Stimulated activated CD4-positive, alpha-beta T cell treated with anti-CD3 and anti-CD28 coated beads, Interleukin-2, amount 100 ng/mL, for 48 hours (primary cell): ENCODE measurements at places on chromosomes 1 and 21.

GRCh38 chr21:28636752-28637691, 355.7 kb downstream of the LTN1 start:
- no peak for DNase-seq

DNA sequence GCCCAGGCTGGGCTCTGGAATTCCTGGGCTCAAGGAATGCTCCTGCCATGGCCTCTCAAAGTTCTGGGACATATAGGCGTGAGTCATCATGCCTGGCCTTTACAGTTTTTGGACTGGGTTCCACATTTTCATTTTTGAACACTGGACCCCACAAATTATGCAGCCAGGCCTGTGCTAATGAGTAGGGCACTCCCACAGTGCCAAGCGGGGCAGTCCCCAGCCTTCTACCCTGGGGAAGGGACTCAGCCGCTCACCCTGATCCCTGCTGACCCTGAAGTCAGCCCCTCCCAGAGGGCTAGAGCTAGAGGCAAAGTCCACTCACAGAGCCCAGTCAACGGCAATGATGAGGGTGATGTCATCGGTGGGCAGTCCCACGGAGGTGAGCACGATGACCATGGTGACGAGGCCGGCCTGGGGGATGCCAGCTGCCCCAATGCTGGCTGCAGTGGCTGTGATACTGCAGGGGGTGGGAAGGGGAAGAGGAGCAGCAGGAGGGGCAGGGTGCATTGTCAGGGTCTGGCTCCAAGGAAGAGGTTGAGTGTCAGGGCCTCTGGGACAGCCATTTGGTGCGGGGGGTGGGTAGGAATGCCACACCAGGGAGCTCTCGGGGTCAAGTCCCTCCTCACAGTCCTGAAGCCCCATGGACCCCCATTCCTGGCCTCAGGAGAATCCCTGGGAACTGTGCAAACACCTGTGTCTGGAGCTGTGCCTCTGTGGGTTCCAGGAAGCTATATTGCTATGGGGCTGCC, 27.6 kb downstream of the PODN start:
- no peak for DNase-seq

DNA sequence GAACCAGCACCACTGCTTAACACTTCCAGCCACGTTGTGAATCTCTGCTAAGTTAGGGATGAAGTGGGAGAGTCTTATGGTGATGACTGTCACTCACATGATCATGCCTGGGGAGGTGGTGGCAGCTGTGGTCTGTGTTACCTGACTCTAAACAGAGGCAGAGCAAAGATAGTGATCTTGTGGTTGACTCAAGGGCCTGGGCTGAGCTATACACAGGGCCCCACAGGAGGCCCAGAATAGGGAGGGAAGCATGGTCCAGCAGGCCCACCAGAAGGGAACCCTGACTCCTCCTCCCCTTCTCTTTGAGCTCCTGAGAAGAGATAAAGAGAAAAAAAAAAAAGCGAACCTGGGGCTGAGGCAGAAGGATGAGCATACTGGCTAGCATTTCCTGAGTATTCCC, 55.0 kb downstream of the PLXNA2 start:
- DNase-seq: no peak

DNA sequence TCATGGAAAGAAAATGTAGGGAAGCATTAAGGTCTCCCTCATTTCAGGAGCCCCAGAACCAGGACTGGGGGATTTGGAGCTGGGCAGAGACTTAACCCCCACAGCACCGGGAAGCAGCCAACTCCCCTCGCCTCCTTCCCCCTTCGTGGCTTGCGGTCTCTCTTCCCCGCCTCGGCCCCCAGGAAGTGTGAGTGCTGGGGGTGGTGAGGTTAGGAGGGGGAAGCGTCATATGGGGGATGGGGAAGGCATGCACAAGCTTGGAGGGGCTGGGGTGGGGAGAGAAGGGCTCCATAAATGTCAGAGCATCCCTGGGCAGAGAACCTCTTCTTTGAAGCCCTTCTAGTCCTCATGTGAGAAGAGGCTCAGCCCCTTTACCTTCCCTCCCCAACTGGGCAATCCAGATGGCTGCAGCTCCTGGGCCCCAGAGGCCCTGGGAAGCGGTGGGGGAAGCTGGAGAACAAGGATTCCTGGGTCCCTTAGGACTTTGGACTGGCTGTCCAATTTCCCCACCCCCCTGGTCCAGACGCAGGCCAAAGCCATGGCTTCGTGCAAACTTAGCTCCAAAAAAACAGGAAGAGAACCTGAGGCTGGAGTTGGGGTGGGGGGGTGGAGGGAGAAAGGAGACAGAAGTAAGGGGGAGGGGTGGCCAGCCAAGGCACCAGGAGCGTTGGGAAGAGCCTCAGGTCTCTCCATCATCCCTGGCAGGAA, 7.8 kb downstream of the ZBTB7B start:
- no peak for DNase-seq

- DNase-seq: peak; percentile 16
These were observed 1.2 kb downstream of the AK5 start for GRCh38 chr1:77282866-77283539.

GRCh38 chr1:111867868-111868440, 112.3 kb downstream of the DDX20 start:
- no peak for DNase-seq

DNA sequence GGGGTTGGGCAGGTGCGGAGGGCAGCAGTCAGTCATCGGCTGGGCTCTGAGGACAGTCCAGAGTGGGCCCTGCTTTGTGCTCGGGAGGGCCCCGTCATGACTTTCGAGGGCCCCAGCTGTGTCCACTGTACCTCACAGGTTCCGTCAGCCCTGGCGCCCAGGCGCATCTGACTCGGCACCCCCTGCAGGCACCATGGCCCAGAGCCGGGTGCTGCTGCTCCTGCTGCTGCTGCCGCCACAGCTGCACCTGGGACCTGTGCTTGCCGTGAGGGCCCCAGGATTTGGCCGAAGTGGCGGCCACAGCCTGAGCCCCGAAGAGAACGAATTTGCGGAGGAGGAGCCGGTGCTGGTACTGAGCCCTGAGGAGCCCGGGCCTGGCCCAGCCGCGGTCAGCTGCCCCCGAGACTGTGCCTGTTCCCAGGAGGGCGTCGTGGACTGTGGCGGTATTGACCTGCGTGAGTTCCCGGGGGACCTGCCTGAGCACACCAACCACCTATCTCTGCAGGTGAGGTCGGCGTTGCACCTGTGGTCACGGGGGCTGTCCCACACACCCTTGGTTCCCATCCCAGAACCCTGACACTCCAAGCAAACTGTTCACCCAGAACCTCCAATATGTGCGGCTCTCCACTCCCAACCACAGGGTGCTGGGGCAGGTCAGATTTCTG, 7.8 kb downstream of the PODN start:
- DNase-seq: no peak

DNA sequence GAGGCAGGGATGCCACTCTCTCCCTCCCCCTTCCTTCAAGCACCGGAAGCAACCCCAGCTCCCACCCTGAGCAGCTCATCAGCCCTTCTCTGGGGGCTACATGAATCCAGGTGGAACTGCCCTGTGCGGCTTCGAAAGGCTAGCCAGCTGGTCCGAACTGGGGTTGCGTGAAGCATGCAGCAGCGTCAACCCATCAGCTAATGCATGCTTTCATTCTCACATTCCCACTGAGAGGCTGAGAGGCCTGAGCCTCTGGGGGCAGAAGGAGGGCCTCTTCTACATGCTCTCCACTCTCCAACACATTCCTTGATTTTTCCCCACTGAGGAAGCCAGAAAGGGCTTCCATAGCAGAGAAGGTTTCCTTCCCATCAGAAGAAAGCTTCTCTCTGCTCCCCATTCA, 5.6 kb downstream of the RXRG start:
- no peak for DNase-seq

DNA sequence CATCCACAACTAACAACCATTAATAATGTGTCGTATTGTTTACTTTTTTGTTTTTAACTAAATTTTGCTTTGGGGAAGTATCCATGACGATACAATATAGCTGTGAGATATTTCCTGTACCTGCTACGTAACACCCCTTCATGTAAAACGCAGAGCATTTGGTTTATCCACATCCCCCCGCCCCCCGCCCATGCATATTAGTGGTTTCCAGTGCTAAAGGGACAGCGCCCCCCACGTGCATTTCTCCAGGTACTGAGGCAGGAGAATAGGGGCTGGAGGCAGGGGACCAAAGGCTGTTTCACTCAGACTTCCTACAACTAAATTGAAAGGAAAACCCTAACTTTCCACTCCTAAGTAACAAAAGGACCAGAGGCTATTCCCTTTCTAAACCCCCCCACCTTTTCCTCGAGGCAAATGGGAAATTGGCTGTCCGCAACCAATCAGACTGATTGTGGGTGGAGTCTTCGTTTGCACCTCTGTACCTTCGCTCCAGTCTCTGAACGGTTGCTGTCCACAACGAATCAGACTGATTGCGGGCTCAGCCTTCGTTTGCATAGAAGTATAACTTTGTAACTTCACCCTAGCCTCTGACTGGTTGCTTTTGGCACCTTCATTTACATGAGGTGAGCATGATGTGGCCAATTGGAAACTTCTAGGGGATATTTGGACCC, 12.2 kb upstream of the RIPK4 start:
- no peak for DNase-seq

DNA sequence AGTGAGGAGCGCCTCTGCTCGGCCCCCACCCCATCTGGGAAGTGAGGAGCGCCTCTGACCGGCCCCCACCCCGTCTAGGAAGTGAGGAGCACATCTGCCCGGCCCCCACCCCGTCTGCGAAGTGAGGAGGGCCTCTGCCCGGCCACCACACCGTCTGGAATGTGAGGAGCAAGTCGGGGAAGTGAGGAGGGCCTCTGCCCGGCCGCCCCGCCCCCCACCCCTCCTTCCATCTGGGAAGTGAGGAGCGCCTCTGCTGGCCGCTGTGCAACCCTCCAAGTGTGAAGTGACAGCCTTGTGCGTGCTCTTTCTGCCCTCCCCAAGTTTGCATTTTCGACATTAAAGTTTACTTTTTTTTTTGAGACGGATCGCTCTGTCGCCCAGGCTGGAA, 5.1 kb upstream of the ZZZ3 start:
- no peak for DNase-seq

DNA sequence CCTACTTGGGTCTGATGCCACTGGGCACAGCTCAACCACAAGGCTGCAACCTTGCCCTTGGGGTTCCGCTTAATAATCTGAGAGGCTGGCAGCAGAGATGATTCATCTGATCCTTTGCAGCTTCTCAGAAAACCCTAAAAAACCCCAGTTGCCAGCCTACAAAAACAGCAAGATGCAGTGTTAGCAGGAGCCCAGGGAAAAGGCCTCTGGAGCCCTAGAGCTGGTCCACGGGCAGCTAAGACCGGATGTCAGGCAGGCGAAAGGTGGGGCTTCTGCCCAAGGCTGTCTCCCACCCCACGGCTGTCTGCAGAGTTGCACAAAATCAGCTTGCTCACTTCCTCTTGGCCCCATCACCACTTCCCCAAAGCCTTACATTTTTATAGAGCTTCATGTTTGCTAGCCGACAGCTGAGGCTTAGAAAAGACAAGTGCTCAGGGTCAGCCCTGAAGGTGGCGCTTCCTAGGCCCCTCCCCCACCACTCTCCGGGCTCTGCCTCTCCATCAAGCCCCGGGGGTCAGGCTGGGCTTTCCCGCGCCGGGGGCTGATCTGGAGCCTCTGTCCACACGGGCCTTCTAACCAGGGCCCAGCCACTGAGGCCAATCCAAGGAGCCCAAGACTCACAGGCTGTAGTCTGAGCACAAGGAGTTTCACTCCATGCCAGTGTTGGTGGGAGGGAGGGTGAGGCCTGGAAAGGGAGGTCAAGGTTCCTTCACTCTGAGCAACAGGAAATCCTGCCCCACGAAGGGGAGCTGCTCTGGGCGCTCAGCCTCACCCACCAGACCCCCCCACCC, 4.2 kb upstream of the ADORA3 start:
- peak; percentile 44 for DNase-seq

GRCh38 chr1:208652296-208653160, 408.3 kb upstream of the PLXNA2 start:
- peak; percentile 15 for DNase-seq

- no peak for DNase-seq
These were observed 131.4 kb downstream of the FOXD2 start for GRCh38 chr1:47569261-47569660.

- no peak for DNase-seq
These were observed 140.5 kb upstream of the MAP1LC3C start for GRCh38 chr1:242139442-242139841.

DNA sequence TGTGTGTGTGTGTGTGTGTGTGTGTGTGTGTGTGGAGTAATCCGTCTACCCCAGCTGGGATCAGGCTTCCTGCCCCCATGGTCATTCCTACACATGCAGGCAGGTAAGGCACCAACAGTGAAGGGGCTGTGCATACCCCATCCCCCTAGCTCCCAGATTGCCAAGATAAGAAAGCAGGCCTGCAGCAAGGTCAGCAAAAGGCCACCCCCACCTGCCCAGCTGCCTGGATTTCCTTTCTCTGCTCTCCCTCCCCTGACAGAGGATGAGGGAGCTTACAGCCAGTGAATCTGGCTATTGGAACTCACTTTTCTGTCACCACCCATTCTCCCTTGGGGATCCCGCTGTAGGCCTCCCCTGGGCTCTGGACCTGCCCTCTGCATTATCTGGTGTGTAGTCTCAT, 7.9 kb downstream of the ALX3 start:
- DNase-seq: no peak

DNA sequence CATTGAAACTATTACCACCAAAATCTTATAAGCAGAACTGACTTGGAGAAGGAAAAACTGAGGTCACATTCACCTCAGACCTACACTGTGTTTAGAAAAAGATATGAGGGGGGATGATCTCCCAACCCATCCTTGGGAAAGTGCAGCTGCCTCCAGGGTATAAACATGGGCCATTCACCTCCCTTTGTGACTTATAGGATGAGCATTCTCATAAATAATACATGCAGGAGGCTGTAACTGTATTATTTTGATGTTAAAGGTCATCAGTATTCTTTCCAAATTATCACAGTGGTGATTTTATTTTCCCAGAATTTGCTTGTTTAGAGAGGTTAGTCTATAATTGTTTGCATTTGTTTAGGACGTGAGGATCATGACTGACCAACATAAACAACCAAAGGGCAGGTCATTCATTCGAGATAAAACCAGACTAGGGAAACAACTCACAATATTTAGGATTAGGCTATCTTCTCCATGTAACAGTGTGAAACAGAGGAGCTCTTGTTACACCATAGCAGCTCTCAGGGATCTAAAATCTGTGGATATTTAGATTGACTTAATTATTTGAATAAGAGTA, 109.2 kb upstream of the NR5A2 start:
- DNase-seq: no peak

- DNase-seq: no peak
These were observed 5.3 kb downstream of the ADIPOR1 start for GRCh38 chr1:202952818-202953217.
